ENCODE measurements at places on chromosomes 7 and 10.

- DNase-seq: no peak
Observed at GRCh38 chr10:112855134-112855533, 94.9 kb upstream of the TCF7L2 start.

- DNase-seq: no peak
Observed at GRCh38 chr10:46029461-46030030, 877 bp downstream of the NCOA4 start.

DNA sequence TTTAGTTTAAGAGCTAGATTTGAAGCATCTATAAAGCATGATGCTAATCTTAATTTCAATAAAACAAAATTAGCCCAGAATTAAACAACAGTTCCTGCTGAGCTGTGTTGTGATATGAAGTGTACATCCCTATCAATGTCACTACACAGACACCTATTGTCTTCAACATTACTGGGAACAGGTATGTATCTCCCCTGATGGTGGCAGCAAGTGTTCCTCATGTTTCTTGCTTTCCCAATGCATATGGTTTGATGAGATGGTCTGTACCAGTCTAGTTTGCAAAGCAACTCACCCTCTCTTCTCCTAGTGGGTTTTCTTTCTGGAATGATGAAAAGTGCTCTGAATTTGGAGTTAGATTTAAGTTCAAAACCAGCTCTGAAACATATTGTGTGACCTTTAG is 38.1 kb downstream of the TSPAN12 start:
- no peak for DNase-seq

- no peak for DNase-seq
Observed at GRCh38 chr7:43135129-43135528, 22.7 kb downstream of the HECW1 start.

GRCh38 chr7:117011419-117012260 is 58.3 kb downstream of the ST7 start:
- DNase-seq: no peak

GRCh38 chr10:7579681-7580080 is 87.1 kb downstream of the ITIH5 start:
- DNase-seq: no peak

GRCh38 chr7:152859781-152860191 is 100.2 kb downstream of the ACTR3B start:
- DNase-seq: no peak

GRCh38 chr10:30503700-30504266 is 69.8 kb downstream of the MAP3K8 start:
- no peak for DNase-seq

- DNase-seq: no peak
Observed at GRCh38 chr7:22697876-22698606, 29.0 kb upstream of the IL6 start.

DNA sequence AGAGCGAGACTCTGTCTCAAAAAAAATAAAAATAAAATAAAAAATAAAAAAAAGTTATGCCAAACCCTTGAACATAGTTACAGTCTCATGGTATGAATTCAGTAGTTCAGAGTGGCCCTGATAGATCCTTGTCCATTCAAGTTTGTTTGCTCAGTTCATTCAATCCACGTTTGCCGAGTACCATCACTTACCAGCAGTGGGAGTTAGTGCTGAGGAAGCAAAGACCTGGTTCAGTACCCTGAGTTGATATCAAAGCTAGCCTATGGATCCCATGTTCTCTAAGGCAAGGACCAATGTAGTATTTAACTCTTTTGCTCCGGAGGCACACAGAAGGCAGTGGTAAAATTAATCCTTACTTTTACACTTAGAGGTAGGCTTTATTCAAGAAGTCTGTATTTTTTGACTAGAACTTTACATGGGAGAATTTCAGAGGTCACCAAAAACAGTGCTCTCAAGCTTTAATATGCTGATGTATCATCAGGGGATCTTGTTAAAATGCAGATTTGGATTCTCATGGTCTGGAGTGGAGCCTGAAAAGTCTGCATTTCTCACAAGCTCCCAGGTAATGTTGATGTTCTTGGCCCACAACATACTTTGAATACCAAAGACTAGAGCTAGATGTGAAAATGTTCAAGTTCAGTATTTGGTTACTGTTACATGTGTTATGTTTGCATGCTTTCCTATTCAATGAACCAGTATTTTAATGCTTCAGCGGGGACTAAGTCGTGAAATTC is 38.1 kb upstream of the HBP1 start:
- DNase-seq: no peak

DNA sequence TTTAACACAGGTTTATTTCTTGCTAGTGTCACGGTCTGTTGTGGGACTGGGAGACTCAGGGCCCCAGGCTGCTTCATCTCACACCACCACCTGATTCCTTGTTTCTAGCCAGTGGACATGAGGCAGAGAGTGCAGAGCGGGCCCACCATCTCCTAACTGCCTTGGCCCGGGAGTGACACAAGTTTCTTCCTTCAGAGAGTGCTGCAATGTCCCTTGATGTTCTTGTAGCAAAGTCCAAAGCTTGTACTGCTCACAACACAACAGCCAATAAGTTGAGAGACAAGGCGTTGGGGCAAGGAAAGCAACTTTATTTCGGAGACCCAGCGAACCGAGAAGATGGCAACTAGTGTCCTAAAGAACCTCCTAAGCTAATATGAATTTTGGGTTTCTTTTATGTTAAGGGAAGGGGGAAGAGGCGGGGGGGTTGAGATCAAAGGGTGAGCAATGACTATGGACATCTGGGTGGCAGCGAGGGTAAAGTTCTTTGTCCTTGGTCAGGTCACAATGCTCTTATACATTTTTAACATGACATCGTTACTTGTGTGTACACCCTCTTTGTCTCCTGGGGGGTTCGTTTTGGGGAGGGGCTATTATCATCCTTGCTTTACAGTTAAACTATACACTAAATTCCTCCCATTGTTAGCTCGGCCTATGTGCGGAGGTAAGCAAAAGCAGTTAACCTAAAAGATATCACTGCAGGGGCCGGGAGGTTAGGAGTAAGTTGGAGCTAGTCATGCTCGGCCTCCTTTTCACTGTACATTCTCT is 31.6 kb downstream of the SH2D4B start:
- DNase-seq: no peak

DNA sequence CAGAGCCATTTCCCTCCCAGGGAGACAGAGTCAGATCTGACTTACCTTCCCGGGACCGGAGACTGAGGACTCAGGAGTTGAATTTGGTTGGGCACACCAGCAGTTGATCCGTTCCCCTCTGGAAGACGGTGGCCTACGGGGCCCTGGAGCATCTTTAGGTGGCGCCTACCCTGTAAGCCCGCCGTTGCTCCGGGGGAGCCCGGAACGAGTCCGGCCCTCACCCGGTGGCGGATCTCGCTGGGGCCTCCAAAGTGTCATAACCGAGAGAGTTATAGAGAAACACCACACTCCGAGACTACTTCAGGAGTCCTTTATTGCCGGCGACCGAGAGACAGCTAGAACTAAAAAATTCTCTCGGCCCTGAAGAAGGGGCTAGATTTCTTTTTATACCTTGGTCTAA is 182.8 kb upstream of the MBL2 start:
- DNase-seq: no peak

DNA sequence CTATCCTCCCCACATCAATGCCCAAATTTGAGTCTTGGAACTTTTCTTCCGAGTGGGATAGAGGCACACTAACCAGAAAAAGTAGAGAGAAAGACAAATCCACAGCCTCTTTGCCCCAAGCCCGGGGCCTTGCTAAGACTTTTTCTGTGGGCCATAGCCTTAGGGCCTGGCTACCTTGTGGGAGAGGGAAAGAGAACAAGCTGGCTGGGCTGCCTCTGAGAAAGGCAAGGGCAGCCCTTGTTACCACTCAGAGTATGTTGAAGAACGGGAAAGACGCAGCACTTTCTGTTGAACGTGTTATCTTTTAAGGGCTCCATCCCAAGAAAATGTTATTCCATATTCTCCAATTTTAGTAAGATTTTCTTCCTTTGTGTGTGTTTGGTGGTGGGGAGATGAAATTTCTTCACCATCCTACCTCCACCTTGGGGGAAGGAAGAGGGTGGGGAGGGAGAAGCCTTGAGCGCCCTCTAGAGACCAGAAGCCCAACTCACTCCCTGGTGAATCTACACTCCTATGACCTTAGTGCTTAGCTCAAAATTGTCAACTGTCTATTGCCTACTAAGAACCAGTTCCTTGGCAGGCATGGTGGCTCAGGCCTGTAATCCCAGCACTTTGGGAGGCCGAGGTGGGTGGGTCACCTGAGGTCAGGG is 3.9 kb upstream of the NRF1 start:
- no peak for DNase-seq

- no peak for DNase-seq
Observed at GRCh38 chr7:105829681-105830322, 46.6 kb downstream of the ATXN7L1 start.

DNA sequence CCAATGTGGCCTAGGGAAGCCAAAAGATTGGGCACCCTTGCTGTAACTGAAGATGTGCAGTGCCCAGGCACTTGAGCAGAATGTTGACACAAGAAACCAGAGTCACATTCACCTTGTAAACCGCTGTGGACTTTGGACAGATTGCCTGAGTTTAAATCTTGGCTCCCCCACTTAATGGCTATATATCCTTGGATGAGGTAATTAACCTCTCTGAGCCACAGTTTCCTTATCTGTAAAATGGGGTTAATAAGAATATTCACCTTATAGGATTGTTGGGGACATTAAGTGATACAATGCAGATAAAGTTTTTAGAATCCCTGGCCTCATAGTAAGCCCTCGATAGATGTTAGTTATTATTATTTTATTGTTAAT is 331.0 kb downstream of the LRMDA start:
- DNase-seq: no peak

GRCh38 chr10:133276435-133277201 is at the start of gene ADAM8:
ADAM8 (minus strand) TSS chr10:133276868; CDS start chr10:133276817, 51 bp downstream.
- DNase-seq: no peak

GRCh38 chr7:49001610-49002033 is 77.3 kb downstream of the CDC14C start:
- no peak for DNase-seq

- no peak for DNase-seq
Observed at GRCh38 chr7:146175716-146176115, 59.1 kb downstream of the CNTNAP2 start.

- no peak for DNase-seq
Observed at GRCh38 chr10:72927485-72927884, 27.1 kb downstream of the PLA2G12B start.

- DNase-seq: no peak
Observed at GRCh38 chr10:16717622-16718395, 99.4 kb downstream of the RSU1 start.
